ENCODE measurements at places on chromosomes 5 and 9.

DNA sequence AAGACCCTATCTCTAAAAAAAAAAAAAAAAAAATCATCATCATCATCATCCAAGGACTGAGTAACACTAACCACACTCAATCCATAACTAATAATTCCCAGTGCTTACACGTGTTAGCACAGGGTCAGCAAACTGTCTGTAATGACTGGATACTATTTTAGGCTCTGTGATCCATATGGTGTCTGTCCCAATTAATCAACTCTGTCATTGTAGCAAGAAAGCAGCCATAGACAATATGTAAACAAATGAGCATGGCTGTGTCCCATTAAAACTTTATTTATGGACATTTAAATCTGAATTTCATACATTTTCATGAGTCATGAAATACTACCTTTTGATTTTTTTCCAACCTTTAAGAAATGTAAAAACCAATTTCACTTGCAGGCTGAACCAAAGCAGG is 148.4 kb downstream of the SIL1 start:
- DNase-seq = no peak

GRCh38 chr5:10360686-10361085 is 7.2 kb downstream of the MARCHF6 start:
- DNase-seq = no peak

GRCh38 chr5:66915531-66915930 is 281.1 kb downstream of the CD180 start:
- no peak for DNase-seq

GRCh38 chr9:128169925-128170324 is 9.9 kb downstream of the BBLN start:
- no peak for DNase-seq

GRCh38 chr9:83582029-83582428 is 40.9 kb upstream of the IDNK start:
- DNase-seq = no peak

GRCh38 chr9:14396171-14396570 is 82.2 kb upstream of the NFIB start:
- DNase-seq = no peak

DNA sequence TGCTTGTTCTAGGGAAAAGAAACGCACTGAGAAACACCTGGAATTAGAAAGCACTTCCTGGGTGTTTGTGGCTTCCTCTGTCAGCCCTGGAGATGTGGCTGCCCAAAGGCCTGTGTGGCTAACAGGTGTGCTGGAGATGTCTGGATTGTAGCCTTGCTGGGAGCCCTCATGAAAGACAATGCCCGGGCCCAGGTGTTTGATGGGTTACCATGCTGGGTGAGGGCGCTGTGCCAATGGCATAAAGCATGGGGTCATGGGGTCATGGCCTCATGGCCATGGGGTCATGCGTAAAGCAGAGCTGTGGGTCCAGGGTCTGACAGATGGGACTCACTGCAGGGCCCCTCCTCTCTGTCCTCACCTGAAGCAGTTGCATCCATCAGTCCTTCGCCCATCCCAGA is 21.6 kb downstream of the ANKRD33B start:
- no peak for DNase-seq

DNA sequence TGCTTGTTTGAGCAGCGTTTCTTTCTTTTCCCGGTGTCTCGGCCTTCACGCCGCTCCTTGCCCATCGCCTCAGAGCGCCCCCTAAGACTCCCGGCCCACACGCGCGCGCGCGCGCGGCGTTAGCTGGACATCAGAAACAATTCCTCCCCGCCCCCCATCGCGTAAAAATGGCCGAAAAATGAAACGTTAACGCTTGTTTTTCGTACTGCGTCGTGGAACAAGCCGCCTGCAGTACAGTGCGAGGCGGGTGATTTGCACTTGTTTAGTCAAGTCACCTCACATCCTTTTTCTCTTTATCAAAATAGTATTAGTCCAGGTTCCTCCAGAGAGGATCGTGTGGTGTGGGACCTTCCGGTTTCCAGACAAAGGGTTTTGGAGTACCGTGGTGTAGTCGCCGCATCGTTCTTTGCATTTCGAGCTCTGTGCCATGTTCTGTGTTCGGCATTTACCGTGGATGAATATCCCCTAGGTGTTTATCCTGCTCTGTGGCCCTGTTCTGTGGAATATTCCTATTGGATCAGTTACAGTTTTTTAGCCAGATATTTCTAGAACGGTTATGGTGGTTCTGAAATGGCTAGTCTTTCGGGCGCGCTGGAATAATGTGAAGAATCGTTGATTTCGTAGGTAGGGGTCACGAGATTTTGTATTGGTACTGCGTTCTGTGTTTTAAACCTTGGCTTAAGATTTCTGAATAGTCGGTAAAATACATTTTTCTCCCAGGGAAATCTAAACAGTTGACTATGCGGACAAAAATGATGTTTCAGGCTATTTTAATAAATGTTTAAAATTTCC is 1.0 kb downstream of the MATR3 start:
- DNase-seq = peak; percentile 68

- DNase-seq = no peak
Measured at GRCh38 chr5:10789726-10790125, 28.7 kb upstream of the DAP start.

DNA sequence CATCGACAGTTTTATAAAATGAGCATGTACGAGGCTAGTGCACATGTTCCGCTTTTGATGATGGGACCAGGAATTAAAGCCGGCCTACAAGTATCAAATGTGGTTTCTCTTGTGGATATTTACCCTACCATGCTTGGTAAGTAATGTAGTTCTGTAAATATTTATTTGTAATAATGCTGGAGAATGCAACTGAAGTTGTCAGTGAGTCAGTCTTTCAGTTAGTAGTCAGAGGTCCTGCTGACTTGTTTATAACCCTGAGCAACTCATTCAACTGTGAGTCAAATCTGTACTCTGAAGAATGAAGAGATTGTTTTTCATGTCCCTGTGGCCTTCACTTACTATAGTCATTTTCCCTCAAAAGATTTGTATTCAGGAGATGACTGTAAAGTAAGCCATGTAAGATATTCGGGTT is 28.4 kb upstream of the GPR150 start:
- DNase-seq = no peak

- no peak for DNase-seq
Measured at GRCh38 chr9:93613791-93614190, 37.4 kb downstream of the PHF2 start.

DNA sequence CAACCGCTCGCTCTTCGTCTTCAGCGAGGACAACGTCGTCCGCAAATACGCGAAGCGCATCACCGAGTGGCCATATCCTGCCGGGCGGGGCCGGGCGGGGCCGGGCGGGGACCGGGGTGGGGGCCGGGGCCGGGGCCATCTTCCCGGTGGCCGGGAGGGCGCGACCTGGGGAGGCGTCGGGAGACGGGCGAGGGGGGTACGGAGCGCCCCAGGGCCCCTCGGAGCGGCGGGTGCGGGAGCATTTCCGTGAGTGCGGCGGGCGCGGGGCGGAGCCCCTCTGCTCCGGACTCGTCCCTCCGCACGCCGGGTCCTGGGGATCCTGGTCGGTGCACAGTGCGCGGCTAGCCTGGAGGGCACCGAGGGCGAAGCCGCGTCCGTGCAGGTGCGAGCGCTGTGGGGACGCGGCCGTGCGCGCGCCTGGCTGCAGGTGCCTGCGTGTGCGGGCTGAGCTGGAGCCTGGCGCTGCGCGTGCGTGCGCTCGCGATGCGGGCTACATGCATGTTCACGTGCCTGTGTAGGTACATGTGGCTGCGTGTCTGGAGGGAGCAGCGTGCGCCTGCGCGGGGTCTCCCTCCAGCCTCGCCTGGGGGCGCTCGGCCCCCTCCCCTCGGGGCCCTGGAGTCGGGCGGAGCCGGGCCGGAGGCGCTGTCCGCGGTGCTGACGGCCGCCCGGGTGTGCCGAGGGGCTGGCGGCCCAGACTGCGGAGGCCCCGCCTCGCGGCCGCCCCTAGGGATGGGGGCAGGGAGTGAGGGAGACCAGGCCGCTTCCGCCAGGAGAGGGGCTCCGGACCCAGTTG is 762 bp downstream of the CACNA1B start:
- DNase-seq = peak; percentile 3

DNA sequence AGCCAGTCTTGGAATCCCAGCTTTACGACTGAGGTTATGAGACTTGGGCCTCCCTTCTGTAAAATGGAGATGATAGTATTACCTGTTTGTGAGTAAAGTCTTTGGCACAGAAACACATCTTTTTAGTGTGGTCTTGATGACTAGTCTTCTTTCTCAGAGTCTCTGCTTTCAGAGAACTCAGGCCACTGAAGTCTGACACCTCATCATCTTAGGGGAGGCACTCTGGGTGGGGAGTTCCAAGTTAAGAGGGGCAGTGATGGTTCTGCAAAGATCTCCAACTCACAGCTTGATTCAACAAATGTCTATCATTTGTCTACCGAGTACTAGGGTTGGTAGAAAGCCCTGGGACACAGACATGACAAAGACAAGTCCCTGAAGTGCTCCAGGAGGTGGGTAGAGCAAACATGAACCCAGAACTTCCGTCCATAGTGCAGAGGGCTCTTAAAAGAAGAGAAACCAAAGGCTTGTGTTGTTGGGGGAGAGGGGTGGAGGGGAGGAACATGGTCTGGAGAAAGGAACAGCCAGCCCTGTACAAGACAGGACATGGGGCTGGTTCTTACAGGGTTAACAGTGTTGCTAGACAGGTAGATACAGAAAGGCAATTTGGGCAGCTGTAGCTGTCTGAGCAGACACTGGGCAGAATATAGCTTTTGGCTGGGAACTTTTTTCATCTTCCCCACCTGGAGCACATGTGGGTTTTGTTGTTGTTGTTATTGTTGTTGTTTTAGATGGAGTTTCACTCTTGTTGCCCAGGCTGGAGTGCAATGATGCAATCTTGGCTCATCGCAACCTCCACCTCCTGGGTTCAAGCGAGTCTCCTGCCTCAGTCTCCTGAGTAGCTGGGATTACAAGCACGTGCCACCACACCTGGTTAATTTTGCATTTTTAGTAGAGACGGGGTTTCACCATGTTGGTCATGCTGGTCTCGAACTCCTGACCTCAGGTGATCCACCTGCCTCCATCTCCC is 2.6 kb upstream of the CD14 start:
- DNase-seq = no peak

DNA sequence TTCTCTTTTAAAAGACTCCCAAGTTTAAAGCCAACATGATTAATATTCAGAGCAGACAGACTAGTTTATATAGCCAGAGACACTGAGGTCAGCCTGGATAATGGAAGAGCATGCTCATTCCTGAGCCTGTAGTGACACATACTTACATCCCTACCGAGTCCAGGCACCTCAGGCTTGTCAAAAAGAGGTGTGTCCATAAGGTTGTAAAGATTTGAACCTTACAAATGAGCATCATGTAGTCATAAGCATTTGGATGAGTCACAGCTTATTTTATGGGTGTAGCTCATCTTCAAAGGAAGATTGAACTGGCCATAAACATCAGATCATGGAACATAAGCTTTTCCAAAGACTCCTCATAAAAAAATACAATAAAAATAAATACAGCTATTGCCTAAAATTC is 333.5 kb downstream of the EFNA5 start:
- no peak for DNase-seq

- DNase-seq = no peak
Measured at GRCh38 chr9:88106492-88106891, 31.8 kb downstream of the SPATA31C2 start.

- DNase-seq = peak; percentile 71
Measured at GRCh38 chr9:88173378-88173999, 35.2 kb upstream of the SPATA31C2 start.

- no peak for DNase-seq
Measured at GRCh38 chr9:7899753-7900152, 100.2 kb upstream of the DMAC1 start.

DNA sequence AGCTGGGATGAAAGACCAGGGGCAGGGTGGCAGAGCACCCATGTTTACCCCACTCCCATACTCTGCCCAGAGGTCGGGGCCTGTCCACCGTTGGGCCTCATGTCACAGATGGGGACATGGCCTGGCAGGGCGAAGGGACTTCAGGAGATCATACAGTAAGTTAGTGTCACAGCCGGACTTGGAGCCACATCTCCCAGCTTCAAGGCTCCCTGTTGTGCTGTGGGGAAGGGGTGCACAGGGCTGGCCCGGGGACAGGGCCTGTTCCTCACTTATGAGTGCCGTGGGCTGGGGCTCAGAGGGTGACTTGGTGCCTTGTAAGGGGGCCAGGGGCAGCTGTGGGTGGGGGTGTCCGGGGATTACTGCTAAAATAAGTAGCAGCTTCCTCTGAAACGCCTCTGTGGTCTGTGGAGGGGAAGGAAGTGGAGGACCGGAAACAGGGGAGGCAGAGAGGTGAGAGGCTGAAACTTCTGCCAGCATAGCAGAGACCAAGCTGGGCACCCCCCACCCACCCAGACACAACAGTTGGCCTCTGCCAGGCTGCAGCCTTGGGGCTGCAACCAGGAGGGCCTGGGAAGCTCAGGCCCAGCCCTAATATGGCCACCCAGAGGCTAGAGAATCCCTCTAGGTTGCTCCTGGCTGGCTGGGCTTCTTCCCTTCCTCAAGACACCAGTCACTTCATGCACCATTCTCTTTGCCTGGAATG is 41.1 kb upstream of the NEK6 start:
- peak; percentile 67 for DNase-seq

GRCh38 chr9:81363916-81364480 is 325.3 kb downstream of the TLE1 start:
- DNase-seq = no peak

DNA sequence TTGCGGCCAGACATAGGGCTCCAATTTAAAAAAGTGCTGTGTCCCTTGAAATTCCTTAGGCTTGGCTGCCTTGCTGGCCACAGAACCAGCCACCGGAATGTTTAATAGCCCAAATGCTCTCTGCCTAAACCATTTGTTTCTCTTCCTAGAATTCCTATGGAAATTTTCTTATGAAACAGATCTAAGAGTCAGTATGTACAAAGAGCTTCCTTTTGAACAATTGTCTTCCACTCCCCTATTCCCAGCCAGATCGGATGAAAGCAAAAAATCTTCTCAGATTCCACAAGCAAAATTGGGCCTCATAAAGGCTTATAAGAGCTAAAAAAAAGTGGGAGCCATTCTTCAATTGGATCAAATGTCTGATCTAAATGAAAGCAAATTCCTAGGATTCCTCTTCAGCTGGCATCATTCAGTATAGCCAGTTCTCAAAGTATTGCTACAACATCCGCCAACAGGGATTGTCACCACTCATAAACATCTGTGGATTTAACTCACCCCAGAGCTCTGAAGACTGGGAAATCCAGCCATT is 104.3 kb downstream of the CEMIP2 start:
- no peak for DNase-seq

GRCh38 chr9:123775289-123776284 is 154.3 kb downstream of the DENND1A start:
- DNase-seq = no peak

DNA sequence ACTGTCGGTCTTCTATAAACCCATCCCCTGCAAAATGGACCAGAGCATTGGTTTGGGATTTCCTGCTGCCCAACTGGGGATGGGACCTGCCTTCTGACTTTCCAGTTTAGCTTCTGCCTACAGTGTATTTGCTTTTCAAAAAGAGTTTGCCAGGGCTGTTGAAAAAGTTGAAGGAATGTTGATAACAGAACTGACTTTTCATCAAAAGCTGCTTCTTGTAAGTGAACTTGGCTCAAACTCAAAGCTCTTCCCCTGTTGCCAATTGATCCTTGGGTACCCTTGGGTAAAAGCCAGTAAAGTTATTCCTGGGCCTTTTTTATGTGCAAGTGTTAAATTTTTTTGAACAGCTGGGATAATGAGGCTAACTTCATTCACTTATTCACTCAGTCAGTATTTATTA is 142.9 kb upstream of the SLC30A5 start:
- DNase-seq = no peak
